ENCODE measurements at places on chromosomes 12 and 14.

GRCh38 chr12:33763331-33763730, 259.0 kb upstream of the ALG10 start:
- no peak for DNase-seq

- no peak for DNase-seq
These were observed 28.2 kb downstream of the TRAF3 start for GRCh38 chr14:102805371-102805891.

DNA sequence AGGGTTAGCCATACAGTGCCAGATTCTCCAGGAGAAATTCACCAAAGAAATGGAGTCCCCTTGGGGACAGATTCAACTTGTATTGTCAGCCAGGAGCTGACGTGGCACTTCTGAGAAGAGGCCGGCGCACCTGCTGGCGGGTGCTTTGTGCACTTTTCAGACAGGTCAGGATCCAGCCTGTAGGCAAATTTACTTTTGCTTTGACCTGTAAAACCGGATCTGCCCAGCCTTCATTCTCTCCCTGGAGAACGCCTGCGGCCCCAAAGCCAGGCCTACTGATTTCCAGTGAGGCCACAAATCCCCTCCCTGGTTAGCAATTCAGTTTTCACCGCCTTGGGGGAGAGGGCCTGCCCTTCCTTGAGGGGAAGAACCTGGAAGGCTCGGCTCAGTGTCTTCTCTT, 17.4 kb downstream of the P2RX4 start:
- DNase-seq = no peak

DNA sequence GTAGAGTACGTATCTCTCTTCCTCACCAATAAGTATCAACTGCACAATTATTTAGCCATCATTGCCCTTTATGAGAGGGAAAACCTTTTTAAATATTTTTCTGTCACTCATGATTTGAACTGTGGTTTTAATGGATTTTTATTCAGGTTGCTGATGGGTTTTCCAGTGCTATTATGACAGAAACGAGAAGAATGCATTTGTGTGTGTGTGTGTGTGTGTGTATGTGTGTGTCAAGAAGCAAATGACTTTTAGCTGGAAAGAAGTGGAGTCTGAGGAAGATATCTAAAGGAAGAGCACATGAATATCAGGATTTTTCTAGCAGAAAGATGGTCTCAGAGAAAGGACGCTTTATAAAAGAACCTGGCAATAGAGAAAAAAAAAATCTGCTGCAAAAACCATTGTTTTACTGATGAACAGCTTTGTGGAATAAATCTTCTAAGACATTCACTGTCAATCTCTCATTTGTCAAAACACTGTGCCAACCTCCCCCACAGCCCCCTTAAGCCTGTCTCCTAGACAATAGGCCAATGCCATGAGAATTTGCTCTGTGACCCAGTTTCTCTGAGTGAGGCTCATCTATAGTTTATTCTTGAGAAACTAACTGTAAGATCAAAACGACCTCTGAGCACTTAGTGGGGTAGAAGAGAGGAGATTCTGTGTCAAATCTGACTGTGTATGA, 417.7 kb downstream of the FLRT2 start:
- DNase-seq = no peak

- DNase-seq = peak; percentile 50
These were observed 13.3 kb downstream of the BEST3 start for GRCh38 chr12:69685810-69686209.

DNA sequence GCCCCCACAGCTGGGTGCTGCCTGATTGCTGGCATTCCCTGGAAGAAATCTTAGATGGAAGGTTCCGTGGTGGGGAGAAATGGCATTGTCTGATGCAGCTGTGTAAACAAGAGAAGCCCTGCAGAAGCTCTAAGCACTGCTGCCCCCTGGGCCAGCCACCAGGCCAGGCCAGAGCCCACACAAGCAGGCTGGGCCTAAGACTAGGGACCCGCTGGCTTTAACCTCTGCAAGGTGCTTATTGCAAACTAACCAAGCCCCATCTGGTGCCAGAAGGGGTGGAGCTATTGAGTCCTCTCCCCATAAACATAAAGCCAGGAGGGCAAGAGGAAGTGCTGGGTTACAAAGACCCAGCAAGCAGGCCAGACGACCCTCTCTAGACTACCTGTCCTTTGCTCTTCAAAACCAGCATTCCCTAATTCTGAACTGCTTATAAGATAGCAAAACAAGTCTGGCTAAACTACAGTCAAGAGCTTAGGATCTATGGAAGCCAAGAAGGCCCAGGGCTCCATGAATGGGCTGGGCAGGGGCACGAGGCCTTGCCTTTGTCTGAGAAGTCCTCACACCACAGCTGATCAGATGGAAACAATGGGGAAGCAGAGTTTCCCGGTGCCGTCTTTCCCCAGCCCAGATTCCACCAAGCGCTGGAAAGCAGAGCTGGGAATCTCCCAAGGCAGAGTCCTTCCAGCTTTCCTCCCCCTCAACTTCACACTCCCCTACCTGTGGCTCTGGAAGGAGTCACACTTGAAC, 28.8 kb downstream of the P2RX4 start:
- no peak for DNase-seq

DNA sequence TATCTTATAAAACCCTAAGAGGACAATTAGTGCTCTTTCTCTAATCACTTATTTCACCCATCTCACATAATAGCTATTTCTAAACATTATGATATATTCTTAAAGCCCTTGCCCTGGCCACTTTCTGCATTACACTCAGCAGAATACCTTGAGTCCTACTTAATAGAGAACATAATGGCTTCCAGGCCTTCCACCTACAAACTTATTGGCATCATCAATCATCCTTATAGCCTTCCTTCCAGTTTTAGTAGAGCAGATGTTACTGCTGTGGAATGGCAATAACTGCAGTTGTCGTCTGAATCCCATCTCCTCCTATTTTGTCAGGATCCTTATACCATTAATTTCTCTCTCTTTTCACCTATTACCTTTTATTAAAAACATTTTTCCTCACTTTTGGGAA, 1127.4 kb downstream of the LRFN5 start:
- no peak for DNase-seq

- peak; percentile 37 for DNase-seq
These were observed 2.0 kb upstream of the CCDC197 start for GRCh38 chr14:93994919-93995682.

GRCh38 chr14:32703183-32703621, 235.5 kb upstream of the NPAS3 start:
- peak; percentile 69 for DNase-seq

DNA sequence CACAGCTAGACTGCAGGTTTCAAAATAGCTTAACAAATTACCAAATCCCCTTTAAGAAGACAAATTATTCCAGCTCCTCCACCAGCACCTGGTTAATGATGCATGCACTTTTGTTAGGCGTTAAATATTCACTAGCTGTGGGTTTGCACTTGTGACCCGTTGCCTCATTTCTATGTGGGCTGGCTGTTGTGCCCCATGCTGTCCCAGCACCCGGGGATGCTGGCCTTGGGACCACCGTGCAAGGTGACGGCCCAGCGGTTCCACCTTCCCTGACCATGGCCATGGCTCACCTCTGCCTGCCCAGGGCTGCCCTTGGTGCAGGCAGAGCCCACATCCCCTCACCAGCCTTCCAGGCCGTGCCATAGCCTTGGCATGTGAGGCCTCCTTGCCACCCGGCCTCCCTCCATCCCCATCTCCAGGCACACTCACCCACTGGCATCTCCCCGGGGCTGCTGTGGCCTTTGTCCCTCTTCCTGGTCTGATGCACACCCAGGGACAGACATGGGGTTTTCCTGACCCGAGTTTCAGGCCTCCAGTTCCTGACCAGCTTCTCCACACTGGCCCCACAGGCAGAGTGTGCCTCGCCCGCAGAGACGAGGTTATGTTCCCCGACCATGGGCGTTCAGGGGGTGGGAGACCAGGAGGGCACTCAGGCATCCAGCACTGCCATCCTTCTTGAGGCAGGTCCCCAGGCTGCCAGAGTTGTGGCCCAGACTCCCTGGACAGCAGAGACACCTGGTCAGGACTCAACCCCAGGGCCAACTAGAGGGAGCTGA, 20.3 kb upstream of the C14orf180 start:
- no peak for DNase-seq

DNA sequence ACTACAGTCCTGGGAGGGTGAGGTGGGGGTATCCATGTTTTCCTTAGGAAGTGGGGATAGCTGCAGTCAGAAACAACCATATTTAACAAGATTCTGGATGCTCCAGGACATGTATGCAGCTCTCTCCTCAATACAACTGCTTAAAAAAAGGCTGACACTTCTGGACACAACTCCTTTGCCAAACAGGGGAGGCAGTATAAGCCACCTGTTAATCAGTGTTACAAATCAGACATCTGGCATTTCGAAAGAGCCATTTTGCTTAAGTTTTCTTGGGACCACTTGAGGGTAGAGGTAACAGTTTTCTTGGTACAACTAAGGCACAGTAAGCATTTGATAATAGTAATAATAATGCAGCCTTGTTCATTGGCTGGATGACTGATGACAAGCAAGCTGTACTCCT, 47.1 kb downstream of the RPGRIP1 start:
- no peak for DNase-seq

GRCh38 chr14:102015045-102015685, 50.8 kb downstream of the DYNC1H1 start:
- no peak for DNase-seq

- peak; percentile 22 for DNase-seq
These were observed 395.2 kb upstream of the DCN start for GRCh38 chr12:91577586-91578539.

DNA sequence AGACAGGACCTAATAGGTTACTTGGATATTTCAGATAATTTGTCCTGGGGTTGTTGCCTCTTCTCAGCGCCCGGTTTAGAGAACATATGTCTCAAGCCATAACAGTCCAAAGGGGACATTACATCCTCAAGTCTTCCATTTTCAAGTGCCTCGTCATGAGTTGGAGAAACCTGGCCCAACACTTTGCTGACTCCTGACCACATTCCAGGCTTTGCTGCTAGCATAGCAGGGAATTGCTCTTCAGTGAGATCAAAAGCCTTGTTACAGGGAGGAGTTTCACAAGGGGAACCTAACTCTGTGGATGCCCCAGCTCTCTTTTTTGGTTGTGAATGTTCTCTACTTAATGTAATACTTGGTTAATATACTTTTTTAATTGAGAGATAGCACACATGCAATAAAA, 8.2 kb upstream of the MMP19 start:
- peak; percentile 42 for DNase-seq

DNA sequence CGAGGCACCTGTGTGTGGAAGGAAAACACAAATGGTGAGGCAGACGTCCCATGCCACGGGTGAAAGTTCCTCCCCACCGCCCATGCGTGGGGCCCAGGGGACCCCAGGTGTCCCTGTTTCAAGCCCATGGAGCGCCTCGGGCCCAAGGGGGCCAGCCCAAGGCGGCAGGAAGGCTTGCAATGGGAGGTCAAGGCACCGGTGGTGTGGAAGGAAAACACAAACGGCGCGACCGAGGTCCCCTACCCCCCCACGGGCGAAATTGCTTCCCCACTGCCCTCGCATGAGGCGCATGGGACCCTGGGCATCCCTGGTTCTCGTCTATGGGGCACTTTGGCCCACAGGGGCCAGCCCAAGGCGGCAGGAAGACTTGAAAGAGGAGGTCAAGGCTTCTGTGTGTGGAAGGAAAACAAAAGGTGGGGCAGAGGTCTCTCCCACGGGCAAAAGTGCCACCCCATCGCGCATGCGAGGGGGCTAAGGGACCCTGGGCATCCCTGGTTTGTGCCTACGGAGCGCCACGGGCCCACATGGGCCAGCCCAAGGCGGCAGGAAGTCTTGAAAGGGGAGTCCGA, 379.4 kb downstream of the ALG10 start:
- no peak for DNase-seq

- no peak for DNase-seq
These were observed 40.7 kb downstream of the BCL11B start for GRCh38 chr14:99231161-99231849.

DNA sequence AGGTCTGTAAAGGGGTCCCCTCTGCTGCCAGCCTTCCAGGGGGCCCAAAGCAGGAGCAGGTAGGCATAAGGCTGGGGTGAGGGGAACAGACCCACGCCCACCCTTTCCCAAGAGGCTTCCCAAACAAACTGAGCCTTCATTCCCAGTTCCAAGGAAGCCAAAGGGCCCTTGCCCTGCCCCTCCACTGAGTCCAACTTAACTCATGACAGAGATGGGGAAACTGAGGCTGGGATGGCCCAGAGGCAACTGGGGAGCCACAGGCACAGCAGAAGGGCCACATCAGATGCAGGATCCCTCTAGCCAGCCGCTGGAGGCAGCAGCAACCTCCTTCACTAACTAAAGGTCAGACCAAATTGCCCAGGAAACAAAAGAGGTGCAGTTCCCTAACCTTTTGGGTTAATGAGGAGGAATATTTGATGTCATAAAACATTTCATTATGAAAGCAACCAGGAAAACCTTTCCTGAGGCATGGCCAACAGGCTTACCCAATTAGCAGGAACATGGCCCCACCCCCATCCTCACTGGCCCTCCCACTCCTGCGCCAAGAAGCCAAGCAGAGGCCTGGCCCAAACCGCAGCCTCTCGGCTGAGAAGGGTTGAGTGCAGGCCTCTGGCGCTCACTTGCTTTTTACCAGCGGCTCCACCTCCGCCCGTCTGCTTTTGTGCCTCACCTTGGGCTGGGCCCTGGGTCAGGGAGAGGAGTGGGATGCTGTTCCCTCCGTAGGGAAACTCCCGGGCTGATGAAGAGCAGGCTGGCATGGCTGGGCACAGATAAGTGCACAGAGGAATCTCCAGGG, 293.5 kb upstream of the RTL1 start:
- no peak for DNase-seq

- DNase-seq = peak; percentile 77
These were observed at the start of gene BDKRB1 for GRCh38 chr14:96255501-96256366. TSS of gene BDKRB1 (plus strand) at chr14:96256210. CDS start at chr14:96263683, 7,473 bp downstream.

All from fibroblast of gingiva (primary cell).